HL-60 (cell line): ENCODE measurements at places on chromosomes 1 and 21.

DNA sequence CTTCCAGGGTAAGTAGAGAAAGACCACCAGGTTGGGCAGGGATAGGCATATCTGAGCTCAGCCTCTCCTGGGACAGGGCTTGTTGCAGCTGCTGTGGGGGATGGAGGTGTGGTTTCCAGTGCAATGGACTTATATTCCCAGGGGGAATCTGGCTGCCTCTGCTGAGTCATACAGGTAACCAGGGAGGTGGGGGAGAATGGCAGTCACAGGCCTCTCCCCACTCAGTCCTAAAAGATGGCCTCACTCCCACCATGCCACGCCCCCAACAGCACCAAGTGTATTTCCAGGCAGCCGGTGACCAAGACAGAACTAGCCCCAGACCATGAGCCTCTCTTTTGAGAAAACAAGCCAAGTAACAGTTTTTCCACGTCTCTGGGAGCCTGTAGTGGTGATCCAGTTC, 1240.7 kb downstream of the BRINP3 start:
- DNase-seq = no peak

DNA sequence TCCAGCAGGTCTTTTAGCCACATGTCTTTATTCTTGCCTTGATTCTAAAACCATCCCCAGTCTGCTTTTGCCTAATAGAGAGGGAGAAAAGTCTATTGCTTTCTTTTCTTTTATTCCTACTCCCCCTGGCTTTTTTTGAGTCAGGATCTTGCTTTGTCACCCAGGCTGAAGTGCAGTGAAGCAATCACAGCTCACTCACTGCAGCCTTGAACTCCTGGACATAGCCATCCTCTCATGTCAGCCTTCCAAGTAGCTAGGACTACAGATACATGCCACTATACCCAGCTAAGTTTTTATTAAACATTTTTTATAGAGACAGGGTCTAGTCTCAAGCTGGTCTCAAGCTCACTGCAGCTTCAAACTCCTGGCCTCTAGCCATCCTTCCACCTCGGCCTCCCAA, 72.5 kb upstream of the PAXBP1 start:
- DNase-seq = no peak

GRCh38 chr1:32518976-32519375, 20.3 kb upstream of the ZBTB8A start:
- no peak for DNase-seq

DNA sequence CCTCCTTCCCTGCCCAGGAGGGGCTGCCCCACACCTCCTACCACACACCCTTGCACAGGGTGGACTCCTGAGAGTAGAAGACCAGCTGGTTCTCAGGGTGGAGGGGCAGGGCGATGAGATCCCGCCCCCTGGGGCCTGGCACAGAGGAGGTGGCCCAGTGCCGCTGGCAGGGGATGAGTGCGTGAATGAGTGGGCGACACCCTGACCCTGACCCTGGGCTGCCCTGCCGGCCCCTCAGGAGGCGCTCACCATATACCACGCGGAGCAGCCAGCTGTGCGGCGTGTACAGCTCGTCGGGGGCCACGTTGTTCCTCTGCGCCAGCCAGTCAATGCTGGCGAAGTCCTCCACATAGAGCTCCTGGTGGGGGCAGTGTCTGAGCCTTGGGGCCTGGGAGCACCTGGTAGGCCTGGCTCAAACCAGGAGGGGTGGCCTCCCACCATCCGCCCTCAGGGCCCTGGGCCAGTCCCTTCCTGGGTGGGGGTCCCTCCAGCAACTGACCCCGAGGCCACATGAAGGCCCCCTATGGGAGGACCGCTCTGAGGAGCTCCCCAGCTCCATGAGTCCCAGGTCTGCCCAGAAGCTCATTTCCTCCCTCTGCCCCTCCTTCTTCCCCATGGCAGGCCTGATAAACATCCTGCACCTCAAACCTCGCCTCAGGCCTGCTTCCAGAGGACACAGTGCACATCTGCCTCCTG, 13.0 kb downstream of the LSS start:
- DNase-seq = no peak
